ENCODE measurements at places on chromosomes 2 and 18.

- DNase-seq: no peak
Observed at GRCh38 chr2:75604484-75604883, 42.1 kb upstream of the MRPL19 start.

GRCh38 chr2:85635636-85636035 lies 19.6 kb downstream of the USP39 start:
- DNase-seq: no peak

DNA sequence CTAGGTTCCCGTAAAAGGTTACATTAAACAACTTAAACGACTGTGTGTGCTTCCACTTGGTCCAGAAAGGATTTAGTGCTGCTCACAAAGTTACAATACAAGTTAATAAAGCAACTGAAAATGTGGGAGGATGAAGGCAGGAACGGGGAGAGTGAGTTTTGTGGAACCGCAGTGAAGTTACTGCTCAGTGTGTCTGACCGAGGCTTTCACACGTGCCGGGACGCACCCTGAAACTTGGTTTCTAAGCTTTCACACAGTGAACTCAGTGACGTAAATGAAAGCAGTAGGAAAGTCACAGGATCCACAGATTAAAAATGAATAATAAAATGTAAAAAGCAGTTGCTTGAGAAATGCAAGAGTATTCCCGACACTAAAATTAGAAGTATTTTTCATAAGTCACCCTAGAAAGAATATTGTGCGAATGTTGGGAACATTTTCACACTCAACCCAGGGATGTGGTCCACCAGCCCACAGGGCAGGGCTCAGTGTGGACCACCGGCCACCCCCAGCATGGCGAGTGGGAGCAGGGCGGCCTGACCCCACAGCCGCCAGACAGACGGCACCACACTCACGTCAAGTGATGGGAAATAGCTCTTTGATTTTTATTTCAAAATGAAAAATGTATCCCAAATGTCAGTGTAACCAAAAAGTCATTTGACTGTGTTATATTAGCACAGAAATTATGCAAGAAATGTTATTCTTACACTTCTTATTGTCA lies 32.6 kb upstream of the CHMP1B start:
- no peak for DNase-seq

DNA sequence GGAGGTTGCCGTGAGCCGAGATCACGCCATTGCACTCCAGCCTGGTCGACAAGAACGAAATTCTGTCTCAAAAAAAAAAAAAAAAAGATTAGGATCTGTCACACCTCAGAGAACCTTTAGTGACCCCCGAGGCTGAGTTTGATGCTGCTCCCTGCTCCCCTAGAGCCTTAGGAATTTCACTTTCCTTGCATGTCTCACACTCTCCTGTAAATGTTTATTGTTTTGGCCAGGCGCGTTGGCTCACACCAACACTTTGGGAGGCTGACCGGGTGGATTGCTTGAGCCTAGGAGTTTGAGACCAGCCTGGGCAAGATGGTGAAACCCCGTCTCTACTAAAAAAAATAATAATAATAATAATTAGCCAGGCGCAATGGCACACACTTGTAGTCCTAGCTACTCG lies 31.5 kb downstream of the SRSF7 start:
- no peak for DNase-seq

DNA sequence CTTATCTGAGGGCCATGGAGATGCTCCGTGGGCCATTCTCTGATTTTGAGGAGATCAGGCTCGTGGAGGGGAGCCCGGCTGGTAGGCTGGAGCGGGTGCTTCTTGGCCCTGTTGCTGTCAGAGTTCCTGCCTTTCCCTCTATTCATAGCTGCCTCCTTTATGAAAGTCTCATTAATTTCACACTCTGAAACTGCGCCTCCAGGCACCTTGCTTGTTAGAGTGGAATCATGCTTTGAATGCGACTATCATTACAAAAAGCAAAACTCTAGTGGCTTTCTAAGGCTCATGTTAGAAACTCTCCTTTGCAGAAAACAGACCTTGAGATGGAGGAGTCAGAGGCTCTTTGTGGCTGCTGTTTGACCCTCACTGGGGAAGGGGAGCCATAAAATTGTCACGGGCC lies 131.0 kb upstream of the SNTG2 start:
- no peak for DNase-seq

DNA sequence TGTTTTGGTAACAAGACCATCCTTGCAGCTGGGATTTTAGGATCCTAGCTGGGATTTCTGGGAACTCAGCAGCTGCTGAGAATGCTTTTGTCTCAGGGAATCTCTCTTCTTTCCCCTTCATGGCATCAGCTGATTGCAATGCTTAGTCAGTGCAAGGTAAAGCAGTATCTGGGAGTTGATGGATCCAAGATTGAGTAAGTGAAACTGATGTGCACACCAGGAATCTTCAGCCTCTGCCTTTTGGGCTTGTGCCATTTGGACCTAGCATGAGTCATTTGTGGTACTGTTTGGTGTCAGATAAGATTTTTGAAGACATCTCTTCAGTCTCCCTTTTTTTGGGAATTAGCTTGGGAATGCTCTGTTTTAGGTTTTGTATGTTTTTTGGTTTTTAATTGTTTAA lies 363.3 kb upstream of the TFPI start:
- DNase-seq: no peak

DNA sequence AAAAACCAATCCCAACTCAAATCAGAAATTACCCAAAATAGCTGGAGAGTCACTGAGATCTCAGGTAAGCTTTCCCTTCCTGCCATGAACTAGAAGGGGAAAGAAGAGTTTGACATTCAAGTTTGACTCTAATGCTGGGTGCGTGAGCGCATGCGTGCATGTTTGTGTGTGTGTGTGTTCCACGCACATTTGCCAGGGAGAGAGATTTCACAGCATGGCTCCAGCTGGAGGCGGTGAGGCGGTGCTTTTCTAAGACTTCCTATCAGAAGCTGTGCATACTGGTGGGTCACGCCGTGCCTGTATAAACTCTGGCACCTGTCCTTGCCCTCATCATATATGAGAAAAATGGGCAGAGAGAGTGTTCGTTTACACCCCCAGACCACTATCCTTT lies 116.2 kb downstream of the MSH2 start:
- no peak for DNase-seq

DNA sequence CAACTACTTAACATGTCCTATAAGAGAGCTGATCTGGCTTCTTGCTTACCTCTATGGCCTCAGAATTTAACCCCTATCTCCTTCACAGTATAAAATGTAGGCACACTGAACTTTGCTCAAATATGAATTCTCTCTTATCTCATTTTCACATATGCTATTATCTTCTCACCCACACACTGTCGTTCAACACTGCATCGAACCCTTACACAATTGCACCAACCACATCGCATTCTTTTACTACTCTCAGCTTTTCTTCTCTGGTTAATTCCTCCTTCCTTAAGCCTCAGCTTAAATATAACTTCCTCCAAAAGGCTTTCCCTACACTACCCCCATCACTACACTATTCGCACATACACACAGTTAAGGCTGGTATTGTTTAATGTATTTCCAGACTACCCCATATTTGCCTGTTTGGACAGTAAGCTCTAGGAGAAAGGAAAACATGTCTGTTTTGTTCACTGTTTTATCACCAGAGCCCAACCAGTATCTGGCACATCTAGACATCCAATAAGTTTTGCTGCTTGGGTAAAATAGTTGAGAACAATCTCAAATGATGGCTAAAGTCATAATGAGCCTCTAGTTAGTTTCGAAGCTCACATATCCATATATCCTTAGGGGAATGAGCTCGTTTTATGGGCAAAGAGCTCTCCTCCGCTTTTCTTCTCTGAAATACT lies 47.7 kb downstream of the HIBCH start:
- DNase-seq: no peak

DNA sequence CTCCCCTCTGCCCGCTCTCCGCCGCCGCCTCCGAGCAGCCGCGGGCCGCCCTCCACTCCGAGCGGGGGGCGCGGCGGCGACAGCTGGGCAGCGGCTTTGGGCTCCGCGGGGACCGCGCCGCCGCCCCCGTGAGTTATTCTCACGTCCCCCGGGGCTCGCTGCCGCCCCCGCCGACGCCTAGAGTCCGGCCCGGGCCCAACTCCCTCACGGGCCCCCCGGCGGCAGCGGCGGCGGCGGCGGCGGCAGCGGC lies 645 bp downstream of the MIB1 start:
- DNase-seq: no peak

DNA sequence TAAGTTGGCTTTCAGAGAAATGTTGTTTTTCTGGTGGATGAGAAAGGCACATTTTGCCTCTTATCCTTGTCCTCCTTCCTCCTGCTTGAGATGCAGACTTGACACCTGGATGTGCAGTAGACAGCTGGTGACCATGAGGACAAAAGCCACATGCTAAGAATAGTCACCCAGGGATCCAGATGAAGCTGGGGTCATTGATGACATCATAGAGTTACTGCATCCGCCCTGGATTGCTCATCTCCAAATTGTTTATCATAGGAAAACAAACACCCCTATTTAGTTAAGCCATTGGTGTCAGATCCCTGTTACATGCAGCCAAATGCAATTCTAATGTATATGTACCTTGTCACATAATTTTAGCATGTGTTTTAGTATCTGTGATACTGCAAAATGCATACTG lies 16.3 kb upstream of the SLC1A4 start:
- no peak for DNase-seq

GRCh38 chr2:68157002-68157401 lies 686 bp upstream of the PNO1 start:
- no peak for DNase-seq

- DNase-seq: no peak
Observed at GRCh38 chr2:120670771-120671480, 64.7 kb upstream of the GLI2 start.

- DNase-seq: no peak
Observed at GRCh38 chr2:108403494-108403893, 25.7 kb downstream of the SULT1C4 start.

DNA sequence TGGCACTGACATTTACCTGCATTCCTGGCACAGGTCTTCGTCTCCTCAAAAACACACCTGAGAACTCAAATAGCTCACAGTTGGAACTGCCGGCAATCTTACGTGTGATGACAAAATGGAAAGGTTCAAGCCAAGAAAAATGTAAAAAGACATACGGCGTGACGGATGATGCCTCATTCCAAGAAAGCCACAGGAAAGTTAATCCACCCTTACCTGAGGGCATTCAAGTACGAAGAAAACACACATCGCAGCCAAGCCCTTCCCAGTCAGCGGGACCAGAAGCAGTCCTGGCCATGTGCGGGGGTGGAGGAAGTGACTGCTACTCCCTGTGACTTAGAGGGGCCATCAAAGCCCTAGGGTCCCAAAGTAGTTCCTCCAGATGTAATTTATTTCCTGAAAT lies 986.3 kb upstream of the CELF4 start:
- DNase-seq: no peak

DNA sequence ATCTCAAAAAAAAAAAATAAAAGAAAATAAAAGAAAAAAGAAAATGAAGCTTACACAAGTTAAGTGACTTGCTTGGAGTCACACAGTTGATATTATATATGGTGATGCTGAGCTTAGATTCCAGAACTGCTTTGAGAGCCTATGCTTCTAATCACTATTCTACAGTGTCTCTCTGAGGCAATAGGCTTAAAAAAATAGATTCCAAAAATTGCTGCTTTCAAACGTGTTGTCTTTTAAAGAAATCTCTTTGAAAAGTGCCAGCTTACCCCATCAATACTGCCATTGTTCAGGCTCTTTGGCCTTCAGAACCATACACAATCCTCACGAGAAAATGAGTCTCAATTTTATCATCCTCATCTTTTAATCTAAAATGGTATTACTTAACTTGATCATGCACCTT lies 102.6 kb downstream of the CDK15 start:
- no peak for DNase-seq

- no peak for DNase-seq
Observed at GRCh38 chr2:81389203-81389602, 1084.7 kb upstream of the LRRTM1 start.

DNA sequence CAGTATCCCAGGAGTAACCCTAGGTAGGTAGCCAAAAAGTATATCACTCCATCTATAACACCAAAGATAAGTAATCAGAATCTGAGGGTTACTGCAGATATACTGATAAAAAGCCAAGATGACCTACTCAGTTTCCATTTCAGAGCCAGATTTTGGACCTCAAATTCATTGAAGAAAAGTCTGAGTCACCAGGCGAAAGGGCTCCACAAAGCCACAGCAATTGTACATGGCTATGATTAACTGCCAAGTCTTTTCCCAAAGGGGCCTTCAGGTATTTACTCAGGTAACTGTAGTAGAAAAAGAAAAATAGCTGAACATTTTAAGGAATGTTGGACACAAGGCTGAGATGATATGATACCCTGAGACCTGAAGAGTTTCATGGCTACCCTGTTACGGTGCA lies 75.6 kb upstream of the KCNH7 start:
- no peak for DNase-seq

DNA sequence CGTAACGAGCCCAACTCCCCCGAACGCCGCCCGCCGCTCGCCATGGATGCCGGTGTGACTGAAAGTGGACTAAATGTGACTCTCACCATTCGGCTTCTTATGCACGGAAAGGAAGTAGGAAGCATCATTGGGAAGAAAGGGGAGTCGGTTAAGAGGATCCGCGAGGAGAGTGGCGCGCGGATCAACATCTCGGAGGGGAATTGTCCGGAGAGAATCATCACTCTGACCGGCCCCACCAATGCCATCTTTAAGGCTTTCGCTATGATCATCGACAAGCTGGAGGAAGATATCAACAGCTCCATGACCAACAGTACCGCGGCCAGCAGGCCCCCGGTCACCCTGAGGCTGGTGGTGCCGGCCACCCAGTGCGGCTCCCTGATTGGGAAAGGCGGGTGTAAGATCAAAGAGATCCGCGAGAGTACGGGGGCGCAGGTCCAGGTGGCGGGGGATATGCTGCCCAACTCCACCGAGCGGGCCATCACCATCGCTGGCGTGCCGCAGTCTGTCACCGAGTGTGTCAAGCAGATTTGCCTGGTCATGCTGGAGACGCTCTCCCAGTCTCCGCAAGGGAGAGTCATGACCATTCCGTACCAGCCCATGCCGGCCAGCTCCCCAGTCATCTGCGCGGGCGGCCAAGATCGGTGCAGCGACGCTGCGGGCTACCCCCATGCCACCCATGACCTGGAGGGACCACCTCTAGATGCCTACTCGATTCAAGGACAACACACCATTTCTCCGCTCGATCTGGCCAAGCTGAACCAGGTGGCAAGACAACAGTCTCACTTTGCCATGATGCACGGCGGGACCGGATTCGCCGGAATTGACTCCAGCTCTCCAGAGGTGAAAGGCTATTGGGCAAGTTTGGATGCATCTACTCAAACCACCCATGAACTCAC lies 673 bp downstream of the PCBP1 start:
- DNase-seq: peak; percentile 29

GRCh38 chr2:26537826-26538475 lies 60.0 kb upstream of the OTOF start:
- DNase-seq: no peak

GRCh38 chr2:63514781-63515180 lies 73.5 kb downstream of the WDPCP start:
- no peak for DNase-seq

GRCh38 chr2:8659735-8660492 lies 21.9 kb upstream of the ID2 start:
- no peak for DNase-seq
